Activated CD4-positive, alpha-beta T cell treated with anti-CD3 and anti-CD28 coated beads, Interleukin-2, Interleukin-6, amounts not matched to agents 100 ng/mL and 50 ng/mL, durations not matched to agents 16 hours and 8 hours (primary cell): ENCODE measurements at places on chromosomes 5 and 9.

GRCh38 chr5:53023969-53024368 is 34.8 kb downstream of the ITGA2 start:
- peak; percentile 79 for DNase-seq

DNA sequence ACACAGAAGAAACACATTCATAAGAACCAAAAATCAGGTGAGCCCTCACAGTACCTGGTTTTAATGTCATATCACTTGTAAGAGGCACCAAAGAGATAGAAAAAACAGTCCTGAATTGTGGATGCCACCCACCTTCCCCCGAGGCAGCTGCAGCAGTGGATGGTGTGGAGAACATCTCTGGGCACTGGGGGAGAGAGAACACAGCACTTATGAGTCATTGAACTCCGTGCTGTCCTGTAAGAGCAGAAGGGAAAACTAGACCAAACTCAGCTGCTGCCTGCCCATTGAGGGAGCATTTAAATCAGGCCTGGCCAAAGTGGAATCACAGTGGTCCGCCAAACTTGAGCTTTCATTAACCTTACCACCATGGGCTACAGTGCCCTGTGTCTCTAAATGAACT is 296.2 kb downstream of the SPATA31D1 start:
- DNase-seq: no peak

- DNase-seq: no peak
Observed at GRCh38 chr5:37207802-37208201, 41.4 kb downstream of the CPLANE1 start.

DNA sequence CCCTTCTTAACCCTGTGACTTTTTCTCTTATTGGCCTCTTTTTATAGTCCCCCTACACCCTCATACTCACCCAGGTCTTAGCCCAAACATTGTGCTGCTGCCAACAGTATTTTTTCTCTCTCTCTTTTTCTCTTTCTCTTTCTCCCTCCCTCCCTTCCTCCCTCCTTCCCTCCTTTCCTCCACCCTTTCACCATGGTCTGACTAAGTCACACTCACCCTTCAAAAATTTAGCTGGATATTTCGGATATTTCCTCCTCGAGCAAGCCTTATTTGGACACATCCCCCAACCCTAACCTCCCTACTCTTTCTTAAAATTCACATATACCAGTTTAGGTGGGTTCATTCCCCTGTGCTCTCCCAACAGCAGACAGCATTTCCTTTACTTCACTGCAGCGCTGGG is 64.7 kb downstream of the FGF1 start:
- DNase-seq: no peak

- no peak for DNase-seq
Observed at GRCh38 chr9:78707080-78707479, 410.2 kb downstream of the PSAT1 start.

GRCh38 chr9:93948441-93949072 is 6.6 kb downstream of the BARX1 start:
- DNase-seq: no peak

DNA sequence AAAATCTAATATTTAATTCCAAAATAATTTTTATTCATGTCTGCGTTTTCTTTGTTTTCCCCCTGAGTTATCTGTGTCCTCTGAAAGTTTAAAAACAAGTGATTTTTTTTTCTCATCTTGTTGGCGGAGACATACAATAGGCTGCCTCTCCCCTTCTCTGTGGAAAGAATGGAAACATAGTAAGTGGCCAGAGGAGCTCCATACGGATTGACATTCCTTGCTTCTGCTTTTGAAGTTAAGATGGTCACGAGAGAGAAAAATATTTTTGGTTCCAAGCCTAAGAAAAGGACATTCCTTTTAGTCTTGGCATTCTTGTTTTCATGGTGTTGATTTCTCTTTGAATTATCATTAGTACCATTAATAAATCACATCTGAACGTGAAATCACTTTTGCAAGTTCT is 28.3 kb downstream of the ZNF462 start:
- no peak for DNase-seq

DNA sequence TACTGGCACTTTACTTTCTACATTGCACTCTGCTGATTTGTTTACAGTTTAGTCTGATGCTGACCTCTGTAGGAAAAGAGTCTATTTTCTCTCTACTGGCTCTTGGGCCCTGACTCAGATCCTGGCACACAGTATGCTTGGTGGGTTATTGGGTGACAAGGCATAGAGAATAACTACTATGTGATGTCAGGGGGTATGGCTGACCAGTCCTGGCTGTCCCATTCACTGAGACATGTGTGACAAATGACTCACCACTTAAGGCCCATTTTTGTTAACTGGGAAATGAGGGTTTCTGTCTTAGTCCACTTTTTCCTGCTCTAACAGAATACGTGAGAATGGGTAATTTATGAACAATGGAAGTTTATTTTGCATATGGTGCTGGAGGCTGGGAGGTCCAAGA is 66.4 kb downstream of the DAPK1 start:
- no peak for DNase-seq

GRCh38 chr5:123455095-123455494 is 31.9 kb upstream of the CEP120 start:
- no peak for DNase-seq

DNA sequence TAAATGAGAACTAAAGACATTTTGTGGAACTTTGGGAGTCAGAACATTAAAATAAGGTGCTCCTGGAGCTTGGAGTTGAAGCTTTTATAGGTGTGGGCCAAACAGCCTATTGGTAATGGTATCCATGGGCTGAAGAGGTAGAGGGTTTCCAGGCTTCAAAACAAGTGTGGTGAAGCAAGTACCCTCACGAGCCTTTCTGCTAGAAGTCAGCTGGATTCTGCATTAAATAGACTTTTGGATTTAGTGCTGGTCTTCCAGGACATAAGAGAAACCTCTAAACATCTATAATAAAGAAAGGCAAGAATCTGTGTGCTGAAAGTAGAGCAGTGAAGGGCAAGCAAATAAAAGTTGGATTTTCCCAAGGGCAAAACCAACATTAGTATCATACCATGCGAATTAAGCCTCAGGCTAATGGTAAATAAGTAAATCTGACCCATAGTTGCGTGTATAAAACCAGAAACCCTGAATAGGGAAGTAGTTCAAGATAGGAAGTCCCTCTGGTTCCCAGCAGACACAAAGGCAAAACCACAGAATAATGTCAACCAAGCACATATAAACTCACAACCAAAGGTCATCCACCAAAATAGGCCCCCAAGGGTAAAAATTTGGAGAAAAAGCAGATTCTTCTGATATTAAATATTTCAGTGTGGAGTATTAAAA is 306.3 kb downstream of the TLE4 start:
- no peak for DNase-seq

- no peak for DNase-seq
Observed at GRCh38 chr9:96075111-96075510, 199.6 kb downstream of the ERCC6L2 start.

GRCh38 chr5:74476819-74477453 is 163.6 kb downstream of the ENC1 start:
- DNase-seq: no peak

GRCh38 chr5:2586016-2586715 is 165.3 kb downstream of the IRX2 start:
- no peak for DNase-seq

- DNase-seq: no peak
Observed at GRCh38 chr5:147140558-147140957, 94.3 kb upstream of the STK32A start.

DNA sequence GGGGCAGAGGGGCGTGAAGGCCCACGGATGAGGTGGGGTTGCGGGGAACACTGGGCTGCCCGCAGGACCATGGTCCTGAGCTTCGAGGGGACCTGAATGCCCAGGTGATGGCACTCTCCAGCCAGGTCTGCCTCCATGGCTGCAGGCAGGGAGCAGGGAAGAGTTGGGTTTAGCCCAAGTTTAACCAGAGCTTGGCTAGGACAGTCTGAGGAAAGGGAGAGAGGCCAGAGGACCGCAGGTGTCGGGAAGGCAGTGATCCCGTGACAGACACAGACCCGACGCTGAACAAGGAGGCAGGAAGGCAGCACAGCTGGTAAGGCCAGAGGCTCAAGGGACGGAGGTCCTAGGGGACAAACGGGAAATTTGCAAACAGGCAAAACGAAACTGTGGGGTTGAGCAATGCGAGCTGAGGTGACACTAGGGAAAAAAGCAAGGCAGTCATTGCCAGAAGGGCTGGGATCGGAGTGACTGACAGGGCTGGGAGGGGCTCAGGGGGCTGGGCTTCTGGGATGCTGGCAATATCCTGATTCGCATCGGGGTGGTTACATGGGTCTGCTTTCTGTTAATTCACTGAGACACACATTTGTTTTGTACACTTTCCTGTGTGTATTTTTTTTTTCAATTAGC is 25.0 kb downstream of the ARPC5L start:
- DNase-seq: no peak

- DNase-seq: peak; percentile 51
Observed at GRCh38 chr5:119410448-119411159, 41.7 kb upstream of the HSD17B4 start.

DNA sequence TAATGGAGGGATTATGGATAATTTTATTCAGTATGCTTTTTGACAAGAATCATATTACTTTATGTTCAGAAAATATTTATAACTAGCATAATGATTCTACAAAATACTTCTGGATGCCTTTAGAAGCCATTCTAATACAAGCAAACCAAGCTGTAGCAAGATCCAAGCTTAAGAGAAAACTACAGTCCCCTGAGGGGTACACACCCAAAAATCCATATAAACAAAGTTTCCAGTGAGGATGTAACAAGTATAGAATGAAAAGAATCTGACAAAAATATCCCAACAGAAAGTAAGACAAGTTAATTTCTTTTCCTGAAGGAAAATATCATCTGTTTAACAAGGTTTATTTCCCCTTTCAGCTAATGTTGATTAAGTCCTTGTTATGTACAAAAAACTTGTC is 53.9 kb downstream of the MLLT3 start:
- no peak for DNase-seq

- no peak for DNase-seq
Observed at GRCh38 chr9:89360465-89360864, 42.2 kb downstream of the SECISBP2 start.

- DNase-seq: no peak
Observed at GRCh38 chr9:132826621-132827365, 51.3 kb downstream of the AK8 start.

DNA sequence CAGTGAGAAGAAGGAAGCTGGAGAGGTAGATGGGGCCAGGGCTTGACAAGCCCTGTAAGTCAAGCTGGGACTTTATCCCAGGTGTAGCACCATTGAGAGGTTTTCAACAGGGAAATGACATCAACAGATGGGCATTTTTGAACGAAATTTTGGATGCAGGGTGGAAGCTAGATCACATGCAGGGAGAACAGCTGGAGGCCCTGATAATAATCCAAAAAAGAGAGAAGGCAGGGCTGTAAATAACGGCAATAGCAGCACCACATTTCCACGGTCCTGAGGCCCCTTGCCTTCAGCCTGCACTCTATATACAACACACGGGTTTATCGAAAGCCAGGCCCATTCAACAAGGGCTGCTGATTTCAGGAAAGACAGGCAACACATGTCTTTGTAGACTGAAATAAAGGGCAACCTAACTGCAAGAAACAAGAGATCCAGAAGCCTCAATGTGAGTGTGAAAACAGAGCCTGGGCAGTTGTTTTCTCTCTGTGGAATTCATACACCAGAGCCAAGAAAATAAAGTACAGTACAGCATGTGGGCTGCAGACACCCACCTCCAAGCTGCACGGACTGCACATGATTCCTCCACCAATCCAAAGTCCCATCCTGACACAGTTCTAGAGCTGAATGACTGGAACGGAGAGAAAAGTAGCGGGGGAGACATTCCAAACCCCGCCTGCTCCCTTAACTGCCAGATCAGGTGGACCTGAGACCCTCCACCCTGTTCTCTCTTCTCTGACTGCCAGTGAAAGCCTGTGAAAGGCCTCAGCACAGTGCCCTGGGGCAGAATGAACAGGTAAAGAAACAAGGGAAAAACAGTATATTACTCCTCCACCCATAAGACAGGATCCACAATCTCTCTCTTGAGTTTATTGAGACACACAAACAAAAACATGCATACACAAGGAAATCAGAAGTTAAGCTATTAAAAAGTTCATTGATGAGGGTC is 36.3 kb downstream of the KLHL3 start:
- no peak for DNase-seq

DNA sequence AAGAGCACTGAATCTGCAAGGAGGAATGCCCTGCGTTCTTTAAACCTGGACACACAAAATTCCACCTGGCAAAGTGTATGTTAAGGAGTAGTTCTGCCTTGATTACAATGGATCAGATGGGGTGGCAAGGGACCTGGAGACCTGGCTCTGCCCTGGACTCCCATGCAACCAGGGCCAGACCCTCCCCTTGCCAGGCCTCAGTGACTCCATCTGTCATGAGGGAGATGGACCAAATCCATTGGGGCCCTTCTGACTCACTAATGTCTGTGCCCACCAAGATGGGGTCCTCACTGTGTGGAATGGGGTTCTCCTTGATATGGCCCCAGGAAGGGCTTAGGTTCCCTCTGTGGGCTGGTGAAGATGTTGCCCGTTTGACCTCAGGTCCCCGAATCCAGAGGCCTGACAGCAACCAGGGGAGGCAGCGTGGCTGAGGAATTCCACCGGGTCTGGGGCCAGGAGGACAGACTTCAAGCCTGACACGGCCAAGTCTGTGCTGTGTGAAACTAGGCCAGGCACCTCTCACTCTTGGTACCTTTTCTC is 100.3 kb downstream of the PAX5 start:
- DNase-seq: no peak

DNA sequence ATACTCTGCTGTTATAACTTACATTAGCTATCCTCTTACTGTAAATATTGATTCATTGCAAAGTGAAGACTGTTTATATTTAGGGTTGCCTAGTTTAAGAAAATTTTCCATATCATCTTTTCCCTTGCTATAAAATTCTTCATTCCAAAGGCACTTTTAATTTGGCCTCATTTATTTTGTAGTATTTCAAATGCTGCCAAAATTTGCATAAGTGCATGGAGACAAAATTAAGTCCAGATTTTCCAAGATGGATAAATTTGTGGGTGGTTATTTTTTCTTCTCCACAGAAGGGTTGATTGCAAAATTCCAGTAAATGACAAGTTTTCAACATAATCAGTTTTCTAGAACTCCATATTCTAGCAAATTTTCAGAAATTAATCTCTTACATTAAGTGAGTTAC is 141.5 kb upstream of the MTAP start:
- DNase-seq: no peak

DNA sequence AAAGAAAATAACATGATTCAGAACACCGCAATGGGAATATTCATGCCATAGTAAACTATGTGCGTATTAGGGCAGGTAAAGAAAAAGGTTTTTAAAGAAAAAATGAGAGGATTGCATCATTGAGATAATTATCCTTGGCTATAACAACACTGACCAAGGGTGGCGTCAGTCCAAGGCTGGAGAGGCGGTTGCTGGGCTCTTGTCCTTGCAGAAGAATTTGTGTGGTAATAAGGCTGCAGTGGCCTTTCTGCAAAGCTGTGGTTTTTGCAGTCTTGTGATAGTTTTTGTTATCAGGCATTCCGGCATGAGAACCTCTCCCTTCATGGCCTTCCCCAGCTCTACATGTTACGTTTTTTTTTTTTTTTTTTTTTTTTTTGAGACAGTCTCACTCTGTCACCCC is 14.0 kb downstream of the BOD1 start:
- DNase-seq: no peak

- DNase-seq: no peak
Observed at GRCh38 chr5:124606543-124606942, 139.9 kb downstream of the ZNF608 start.

- no peak for DNase-seq
Observed at GRCh38 chr5:115100319-115100955, 69.3 kb downstream of the TRIM36 start.

- no peak for DNase-seq
Observed at GRCh38 chr9:115712981-115713380, 440.6 kb upstream of the PAPPA start.
